Kidney tubule cell (primary cell): ENCODE measurements at places on chromosomes 1 and 21.

DNA sequence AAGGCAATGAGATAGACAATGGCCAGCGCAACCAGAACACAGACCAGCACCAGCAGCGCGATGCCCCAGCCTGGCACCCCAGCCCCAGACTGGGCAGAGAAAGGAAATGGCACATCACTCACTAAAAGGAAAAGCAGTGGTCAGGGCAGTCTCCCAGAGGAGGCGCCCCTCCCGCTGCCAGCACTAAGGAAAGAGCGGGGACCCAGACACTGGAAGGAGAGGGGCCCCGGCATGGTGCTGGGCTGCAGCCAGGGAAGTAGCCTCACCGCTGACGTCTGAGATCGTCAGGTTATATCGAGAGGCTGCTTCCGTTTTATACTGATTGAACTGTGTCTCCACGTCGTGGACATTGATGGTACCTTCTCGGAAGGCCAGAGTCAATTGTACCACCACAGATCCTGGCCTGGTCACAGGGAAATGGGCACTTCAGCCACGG lies 13.8 kb downstream of the TRIM46 start:
- DNase-seq = no peak

DNA sequence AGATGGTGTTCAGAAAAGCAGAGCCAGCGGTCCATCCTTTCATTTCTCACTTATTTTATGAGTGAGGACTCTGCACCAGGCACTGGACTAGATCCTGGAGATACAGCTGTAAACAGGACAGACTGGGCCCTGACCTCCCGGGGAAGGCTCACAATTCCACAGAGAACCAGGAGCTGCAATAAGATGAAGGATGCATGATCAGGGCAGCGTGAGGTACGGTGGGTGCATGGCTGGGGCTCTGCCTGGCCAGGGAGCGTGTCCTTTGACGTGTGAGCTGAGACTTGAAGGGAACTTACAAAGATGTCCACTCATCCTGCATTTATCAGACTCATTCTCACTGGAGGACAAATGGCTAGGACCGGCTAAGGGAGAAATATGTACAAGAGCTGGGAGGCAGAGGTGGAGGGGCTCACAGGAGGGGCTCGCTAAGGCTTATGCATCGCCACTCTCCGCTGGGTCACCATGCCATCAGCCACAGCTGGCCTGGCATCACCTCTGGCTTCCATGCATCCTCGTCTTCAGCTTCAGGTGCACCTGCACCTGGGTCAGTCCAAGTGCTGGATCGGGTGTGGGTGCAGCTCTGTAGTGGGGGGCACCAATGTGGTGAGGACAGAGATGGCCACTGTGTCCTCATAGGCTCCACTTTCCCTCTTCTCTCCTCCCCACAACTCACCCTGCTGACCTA lies 213.9 kb downstream of the TOMM20 start:
- no peak for DNase-seq

DNA sequence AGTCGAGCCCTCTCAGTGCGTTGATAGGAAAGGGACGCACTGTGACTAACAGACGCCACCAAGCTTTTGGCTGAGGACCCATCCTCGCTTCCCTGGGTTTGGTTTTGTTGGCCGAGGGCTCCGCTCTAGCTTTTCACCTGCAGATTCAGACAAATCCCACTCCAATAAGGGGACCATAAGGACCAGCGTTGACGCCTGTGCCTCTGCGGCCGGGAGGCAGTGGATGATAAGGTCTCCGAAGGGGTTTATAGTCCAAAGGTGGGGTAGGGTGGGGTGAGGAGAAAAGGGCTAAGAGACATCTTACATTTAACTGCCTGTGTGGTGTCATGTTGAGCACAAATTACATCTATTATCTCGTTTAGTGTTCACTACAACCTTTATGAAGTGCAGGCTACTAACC lies 760 bp downstream of the PEX14 start:
- no peak for DNase-seq

DNA sequence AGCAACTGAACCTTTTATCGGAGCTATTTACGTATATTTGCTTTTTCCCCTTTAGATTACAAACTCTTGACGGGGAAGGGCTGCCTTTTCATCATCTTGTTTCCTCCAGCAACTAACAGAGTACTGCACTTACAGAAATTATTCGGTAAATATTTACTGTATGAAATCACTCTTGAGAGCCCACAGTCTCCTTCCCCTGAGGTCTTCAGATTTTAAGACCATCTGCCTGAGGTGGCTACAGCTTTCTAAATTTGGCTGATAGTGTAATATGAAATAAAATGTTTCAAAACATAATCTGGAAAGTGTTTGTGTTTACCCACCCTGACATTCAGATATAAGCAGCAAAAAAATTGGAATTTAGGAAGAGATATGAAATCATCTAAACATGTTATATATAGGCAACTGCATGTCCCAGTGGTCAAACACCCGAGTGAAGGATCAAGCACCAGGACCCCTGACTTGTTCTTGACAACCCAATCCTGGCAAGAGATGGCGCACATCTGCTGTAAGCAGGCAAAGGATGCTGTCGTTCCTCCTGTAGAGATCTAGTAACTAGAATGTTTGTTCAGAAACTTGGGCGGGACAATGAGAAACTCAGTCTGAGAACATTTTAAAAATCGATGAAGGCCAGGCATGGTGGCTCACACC lies 60.9 kb downstream of the SIPA1L2 start:
- no peak for DNase-seq

- DNase-seq = no peak
These were observed 98.5 kb upstream of the ADGRL2 start for GRCh38 chr1:81702079-81702715.

- DNase-seq = no peak
These were observed 43.4 kb downstream of the GRIK3 start for GRCh38 chr1:36990928-36991327.

- DNase-seq = peak; percentile 73
These were observed 29.4 kb downstream of the FRRS1 start for GRCh38 chr1:99737016-99737415.

DNA sequence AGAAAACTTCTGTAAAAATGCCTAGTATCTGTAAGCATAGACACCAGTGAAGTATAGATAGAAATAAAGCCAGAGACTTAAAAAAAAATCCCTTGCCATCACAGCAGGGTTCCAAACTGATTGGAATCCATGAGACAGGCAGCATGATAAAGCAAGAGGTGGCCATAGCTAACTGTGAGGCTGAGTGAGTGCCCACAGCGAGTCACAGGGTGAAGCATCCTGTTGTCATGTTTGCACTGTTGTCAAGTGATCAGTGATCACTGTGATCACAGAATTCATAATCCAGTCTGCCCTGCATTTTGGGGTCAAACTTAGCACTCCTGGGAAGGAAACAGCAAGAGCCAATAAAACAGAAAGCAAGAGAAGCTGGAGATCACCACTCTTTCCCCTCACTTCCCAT lies 33.3 kb downstream of the LRRC8B start:
- DNase-seq = peak; percentile 50

GRCh38 chr1:107776900-107777663 lies 187.9 kb downstream of the VAV3 start:
- DNase-seq = peak; percentile 13

- DNase-seq = peak; percentile 97
These were observed 156.0 kb downstream of the RERE start for GRCh38 chr1:8661185-8662110.

GRCh38 chr1:182114627-182115023 lies 53.1 kb upstream of the ZNF648 start:
- DNase-seq = no peak

DNA sequence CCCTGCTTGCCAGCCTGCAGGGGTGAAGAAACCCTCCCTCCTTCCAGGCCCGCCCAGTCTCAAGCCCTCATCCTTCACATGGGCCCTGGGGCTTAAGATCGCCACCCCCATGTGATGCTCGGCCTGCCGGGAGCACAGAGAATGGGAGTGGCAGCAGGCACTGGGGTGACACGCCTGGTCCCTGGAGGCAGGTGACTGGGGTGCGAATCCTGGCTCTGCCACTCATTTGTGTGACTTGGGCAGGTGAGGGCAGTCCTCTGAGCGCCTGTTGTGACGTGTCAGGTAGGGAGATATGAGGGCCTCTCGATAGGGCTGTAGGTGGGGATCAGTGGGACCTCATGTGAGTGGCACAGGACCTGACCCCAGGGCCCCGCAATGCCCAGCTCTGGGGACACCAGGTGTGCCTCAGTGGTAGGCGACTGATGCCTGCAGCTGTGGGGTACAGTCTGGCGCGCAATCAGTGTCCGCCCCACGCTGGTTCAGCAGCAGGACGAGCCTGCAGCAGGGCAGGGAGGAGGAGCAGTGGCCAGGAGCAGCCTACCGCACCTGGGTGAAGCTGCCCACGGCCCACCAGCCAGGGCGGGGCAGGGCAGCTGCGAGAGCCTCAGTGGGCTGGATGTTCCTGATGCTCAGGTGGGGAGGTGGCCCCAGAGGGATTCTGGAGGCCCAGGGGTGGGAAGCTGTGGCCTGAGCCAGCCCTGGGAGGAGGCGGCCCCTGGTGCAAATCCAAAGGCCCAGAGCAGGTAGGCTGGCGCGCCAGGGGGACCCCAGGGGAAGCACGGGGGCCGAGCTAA lies 6.2 kb downstream of the SH2D5 start:
- DNase-seq = no peak

GRCh38 chr1:37919277-37919676 lies 27.6 kb downstream of the INPP5B start:
- peak; percentile 33 for DNase-seq

DNA sequence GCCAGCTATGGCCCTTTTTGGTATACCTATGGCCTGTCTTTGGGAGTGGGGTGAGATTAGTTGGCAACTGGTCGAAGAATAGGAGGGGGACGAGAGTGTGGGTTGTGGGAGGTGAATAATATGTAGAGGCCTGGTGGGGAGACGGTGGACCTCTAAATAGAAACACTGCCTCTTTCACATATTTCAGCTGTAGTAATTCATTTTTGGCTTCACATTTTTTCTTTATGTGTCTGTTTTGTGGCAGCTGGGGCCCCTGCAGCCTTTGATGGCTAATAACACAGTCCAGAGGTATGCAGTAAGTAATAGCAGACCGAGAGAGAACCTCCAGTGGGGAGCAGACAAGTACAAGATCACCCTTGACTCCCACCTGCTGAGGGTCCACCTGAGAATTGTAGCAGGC lies 75.9 kb downstream of the HLX start:
- no peak for DNase-seq
